ENCODE measurements at places on chromosomes 16 and 17.
A peak's percentile ranks its signal among the peaks of the same experiment; 100 is the strongest.

- H3K4me3 ChIP-seq, result peak overlapping the region; percentile 81
- H3K4me1 ChIP-seq, result peaks cover 39% of the 10 kb centered on the region
- no peak for DNase-seq
- H3K27me3 ChIP-seq, result peaks cover 16% of the 10 kb centered on the region
These were observed 1.3 kb downstream of the MPP3 start for GRCh38 chr17:43831633-43832032.

GRCh38 chr16:82612263-82612662 lies 14.5 kb upstream of the CDH13 start:
- no peak for DNase-seq
- no peak overlapping the region for H3K4me3 ChIP-seq
- H3K27me3 ChIP-seq, result peaks cover 2% of the 10 kb centered on the region
- H3K4me1 ChIP-seq, result no peaks in the 10 kb centered on the region
- no peaks in the 10 kb centered on the region for H3K36me3 ChIP-seq

- no peak for DNase-seq
- H3K4me1 ChIP-seq, result no peaks in the 10 kb centered on the region
- H3K27ac ChIP-seq, result no peak overlapping the region
- H3K36me3 ChIP-seq, result no peaks in the 10 kb centered on the region
These were observed 15.5 kb downstream of the UTS2R start for GRCh38 chr17:82386881-82387704.

GRCh38 chr17:34009912-34010311 lies 245.2 kb upstream of the CCL2 start:
- H3K4me3 ChIP-seq, result no peak overlapping the region
- no peak overlapping the region for H3K27ac ChIP-seq
- H3K36me3 ChIP-seq, result no peaks in the 10 kb centered on the region
- H3K4me1 ChIP-seq, result peaks cover 6% of the 10 kb centered on the region
- H3K27me3 ChIP-seq, result peaks cover 15% of the 10 kb centered on the region

- peaks cover 37% of the 10 kb centered on the region for H3K4me1 ChIP-seq
- no peak overlapping the region for H3K4me3 ChIP-seq
- no peak overlapping the region for H3K27ac ChIP-seq
- peaks cover 12% of the 10 kb centered on the region for H3K27me3 ChIP-seq
These were observed 53.9 kb downstream of the USP22 start for GRCh38 chr17:20988896-20989295.

DNA sequence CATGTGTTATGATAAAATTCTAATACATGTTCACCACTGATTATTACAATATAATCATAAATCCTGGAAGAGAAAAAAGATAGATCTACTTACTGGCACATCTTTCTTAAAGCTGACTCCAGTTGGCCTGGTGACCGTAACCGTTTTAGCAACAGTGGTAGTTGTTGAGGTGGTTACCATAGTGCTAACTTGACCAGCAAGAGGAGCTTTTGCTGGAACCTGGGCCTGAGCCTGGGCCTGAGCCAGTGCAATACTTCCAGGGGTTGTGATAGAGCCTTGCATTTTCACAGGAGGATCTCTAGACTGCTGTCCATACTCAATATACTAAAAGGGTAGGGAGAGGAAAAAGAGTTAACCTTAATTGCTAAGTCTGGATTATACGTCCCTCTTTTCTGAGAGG lies 36.2 kb downstream of the SETD6 start:
- H3K4me1 ChIP-seq, result no peaks in the 10 kb centered on the region
- no peak overlapping the region for H3K4me3 ChIP-seq
- H3K27ac ChIP-seq, result no peak overlapping the region
- peaks cover 2% of the 10 kb centered on the region for H3K36me3 ChIP-seq
- no peak for DNase-seq
- H3K27me3 ChIP-seq, result no peaks in the 10 kb centered on the region

DNA sequence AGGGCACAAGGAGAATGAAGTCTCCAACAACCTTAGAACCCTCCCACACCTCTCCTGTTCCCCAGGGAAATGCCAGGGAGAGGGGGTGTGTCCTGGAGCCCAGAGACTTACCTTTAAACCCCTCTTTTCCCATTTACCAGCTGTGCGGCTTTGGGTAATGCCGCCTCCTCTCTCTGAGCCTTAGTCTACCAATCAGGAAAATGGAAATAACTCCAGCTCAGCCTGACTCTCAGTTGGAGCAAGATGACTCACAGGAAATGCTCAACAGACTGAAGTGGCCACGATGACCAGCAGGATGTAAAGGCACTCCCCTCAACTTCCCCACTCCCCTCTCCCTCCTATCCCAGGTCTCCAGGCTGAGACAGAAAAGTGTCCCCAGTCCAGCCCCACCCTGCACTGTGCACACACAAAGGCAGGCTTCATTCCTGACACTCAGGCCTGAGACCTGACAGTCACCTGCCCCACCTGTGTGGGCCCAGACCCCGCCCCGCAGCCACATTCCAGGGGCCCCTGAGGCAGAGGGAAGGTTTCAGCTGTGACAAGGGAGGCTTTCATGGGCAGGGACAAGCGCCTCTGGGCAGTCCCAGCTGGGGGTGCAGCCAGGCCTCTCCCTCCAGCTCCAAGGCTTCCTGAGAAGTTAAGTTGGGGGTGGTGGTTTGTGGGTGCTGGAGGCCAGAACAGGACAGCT lies 3.0 kb upstream of the KRT15 start:
- H3K27me3 ChIP-seq, result peaks cover 31% of the 10 kb centered on the region
- H3K4me3 ChIP-seq, result no peak overlapping the region
- H3K36me3 ChIP-seq, result no peaks in the 10 kb centered on the region

- peak overlapping the region; percentile 40 for H3K27ac ChIP-seq
- peak overlapping the region; percentile 35 for H3K4me3 ChIP-seq
- peaks cover 31% of the 10 kb centered on the region for H3K4me1 ChIP-seq
These were observed 5.8 kb downstream of the WIPF2 start for GRCh38 chr17:40224718-40225550.

DNA sequence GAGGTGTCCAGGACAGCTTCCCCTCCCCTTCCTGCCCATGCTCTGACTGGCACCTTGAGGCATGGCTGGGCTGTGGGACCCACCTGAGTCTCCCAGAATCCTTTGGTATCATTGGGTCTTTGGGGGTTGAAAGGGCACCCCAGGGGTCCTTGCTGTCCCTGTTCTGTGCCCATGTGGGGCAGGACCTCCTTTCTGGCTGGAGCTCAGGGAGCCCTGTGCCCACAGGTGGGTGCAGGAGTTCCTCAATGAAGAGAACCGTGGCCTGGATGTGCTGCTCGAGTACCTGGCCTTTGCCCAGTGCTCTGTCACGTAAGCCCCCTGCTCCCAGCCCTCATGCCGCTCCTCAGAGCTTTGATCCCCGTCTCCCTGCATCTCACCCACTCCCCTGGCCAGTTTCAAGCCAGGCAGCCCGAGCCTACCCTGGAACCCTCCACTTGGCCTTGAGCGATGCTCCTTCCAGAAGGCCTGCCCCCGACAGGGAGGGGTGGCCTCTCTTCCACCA lies 11.8 kb downstream of the FMNL1 start:
- no peak overlapping the region for H3K4me3 ChIP-seq
- no peaks in the 10 kb centered on the region for H3K36me3 ChIP-seq
- peaks cover 43% of the 10 kb centered on the region for H3K27me3 ChIP-seq
- no peak overlapping the region for H3K27ac ChIP-seq
- no peaks in the 10 kb centered on the region for H3K4me1 ChIP-seq

DNA sequence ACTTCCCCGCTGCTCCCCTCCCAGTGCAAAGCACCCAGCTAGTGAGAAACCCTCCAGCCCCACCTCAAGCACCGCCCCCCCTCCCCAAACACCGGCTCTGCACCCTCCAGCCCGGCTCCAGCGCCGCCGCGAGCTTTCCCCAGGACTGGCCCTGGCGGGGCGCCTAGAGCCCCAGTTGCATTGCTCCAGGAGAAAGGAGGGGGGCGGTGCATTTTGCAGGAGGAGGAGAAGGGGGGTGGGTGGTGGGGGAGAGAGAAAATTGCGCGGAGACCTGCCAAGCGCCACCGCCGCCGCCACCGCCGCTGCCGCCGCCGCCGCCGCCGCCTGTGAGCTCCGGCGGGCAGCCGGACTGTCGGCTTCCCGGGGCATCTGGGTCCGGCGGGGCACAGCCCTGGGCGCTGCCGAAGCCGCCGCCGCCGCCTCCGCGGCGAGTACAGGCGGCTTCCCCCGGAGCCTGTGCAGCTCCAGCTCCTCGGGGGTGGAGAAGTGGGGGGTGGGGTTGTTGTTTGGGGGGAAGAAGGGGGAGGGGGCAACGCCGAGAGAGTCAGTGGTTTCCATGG lies 333 bp upstream of the NOG start:
- peaks cover 68% of the 10 kb centered on the region for H3K27me3 ChIP-seq
- H3K4me3 ChIP-seq, result peak overlapping the region; percentile 96
- H3K27ac ChIP-seq, result no peak overlapping the region
- H3K4me1 ChIP-seq, result peaks cover 20% of the 10 kb centered on the region
- H3K36me3 ChIP-seq, result no peaks in the 10 kb centered on the region
- DNase-seq, result peak; percentile 44

DNA sequence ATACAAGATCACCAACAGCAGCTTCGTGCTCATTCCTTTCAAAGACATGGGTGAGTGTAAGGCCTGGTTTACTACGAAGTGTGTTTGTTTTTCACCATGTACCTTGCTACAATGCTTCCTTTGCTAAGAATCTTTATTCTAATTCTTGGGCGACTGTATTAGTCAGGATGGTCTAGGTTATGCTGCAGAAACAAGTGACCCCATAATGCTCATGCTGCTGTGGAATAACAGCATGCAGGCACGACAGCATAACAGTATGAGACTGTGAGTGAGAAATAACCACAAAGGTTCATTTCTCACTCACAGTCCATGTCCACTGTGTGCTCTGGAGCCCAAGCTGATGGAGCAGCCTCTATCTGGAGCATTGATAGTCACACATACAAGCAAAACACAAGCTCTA lies 38.0 kb downstream of the TMC7 start:
- H3K4me3 ChIP-seq, result no peak overlapping the region
- H3K27me3 ChIP-seq, result no peaks in the 10 kb centered on the region
- no peak for DNase-seq
- H3K4me1 ChIP-seq, result no peaks in the 10 kb centered on the region
- no peak overlapping the region for H3K27ac ChIP-seq

- no peak overlapping the region for H3K4me3 ChIP-seq
- DNase-seq, result no peak
- H3K36me3 ChIP-seq, result peaks cover 20% of the 10 kb centered on the region
- peaks cover 19% of the 10 kb centered on the region for H3K4me1 ChIP-seq
- H3K27ac ChIP-seq, result no peak overlapping the region
- no peaks in the 10 kb centered on the region for H3K27me3 ChIP-seq
These were observed 24.8 kb downstream of the SLC38A10 start for GRCh38 chr17:81270279-81270678.

DNA sequence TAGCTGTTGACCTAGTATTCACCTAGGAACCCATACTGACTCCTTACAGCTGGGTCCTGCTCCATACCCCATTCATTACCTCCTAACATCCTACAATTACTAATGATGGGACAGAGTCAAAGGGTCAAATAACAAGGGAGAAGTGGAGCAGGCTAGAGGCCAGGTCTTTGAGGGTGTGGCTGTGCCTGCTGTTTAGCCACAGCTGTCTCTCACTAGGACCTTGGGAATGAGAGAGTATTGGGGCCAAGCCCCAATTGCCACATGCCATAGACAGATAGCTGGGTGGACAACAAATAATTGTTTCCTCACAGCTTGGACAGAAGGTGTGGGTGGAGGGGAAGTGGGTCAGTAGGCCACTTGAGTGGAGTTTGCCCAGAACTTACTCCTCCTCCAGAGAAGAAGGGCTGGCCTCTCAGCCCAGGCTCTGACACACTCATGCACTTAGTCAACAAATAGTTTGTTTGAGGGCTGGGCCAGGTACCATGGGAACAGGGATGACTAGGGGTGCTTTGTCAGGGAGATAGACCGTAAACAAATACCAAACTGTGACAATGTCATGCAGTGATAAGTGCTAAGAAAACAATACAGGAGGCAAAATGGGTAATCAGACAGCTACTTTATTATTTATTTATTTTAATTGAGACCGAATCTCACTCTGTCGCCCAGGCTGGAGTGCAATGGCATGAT lies 10.2 kb upstream of the CENPT start:
- H3K36me3 ChIP-seq, result no peaks in the 10 kb centered on the region
- DNase-seq, result no peak
- H3K27me3 ChIP-seq, result no peaks in the 10 kb centered on the region
- H3K4me3 ChIP-seq, result no peak overlapping the region
- peak overlapping the region; percentile 8 for H3K27ac ChIP-seq

- DNase-seq, result no peak
- H3K27ac ChIP-seq, result no peak overlapping the region
- peaks cover 3% of the 10 kb centered on the region for H3K27me3 ChIP-seq
- no peak overlapping the region for H3K4me3 ChIP-seq
- peaks cover 13% of the 10 kb centered on the region for H3K4me1 ChIP-seq
- peaks cover 2% of the 10 kb centered on the region for H3K36me3 ChIP-seq
These were observed 262.1 kb downstream of the SNX29 start for GRCh38 chr16:12238598-12238997.

GRCh38 chr16:53519417-53520091 lies 16.5 kb upstream of the AKTIP start:
- no peak for DNase-seq
- no peaks in the 10 kb centered on the region for H3K36me3 ChIP-seq
- no peak overlapping the region for H3K27ac ChIP-seq
- no peaks in the 10 kb centered on the region for H3K27me3 ChIP-seq
- H3K4me3 ChIP-seq, result no peak overlapping the region

- no peak overlapping the region for H3K4me3 ChIP-seq
- no peaks in the 10 kb centered on the region for H3K36me3 ChIP-seq
- peaks cover 38% of the 10 kb centered on the region for H3K4me1 ChIP-seq
- no peak for DNase-seq
- no peaks in the 10 kb centered on the region for H3K27me3 ChIP-seq
These were observed 19.9 kb downstream of the MYO18A start for GRCh38 chr17:29160253-29160652.

DNA sequence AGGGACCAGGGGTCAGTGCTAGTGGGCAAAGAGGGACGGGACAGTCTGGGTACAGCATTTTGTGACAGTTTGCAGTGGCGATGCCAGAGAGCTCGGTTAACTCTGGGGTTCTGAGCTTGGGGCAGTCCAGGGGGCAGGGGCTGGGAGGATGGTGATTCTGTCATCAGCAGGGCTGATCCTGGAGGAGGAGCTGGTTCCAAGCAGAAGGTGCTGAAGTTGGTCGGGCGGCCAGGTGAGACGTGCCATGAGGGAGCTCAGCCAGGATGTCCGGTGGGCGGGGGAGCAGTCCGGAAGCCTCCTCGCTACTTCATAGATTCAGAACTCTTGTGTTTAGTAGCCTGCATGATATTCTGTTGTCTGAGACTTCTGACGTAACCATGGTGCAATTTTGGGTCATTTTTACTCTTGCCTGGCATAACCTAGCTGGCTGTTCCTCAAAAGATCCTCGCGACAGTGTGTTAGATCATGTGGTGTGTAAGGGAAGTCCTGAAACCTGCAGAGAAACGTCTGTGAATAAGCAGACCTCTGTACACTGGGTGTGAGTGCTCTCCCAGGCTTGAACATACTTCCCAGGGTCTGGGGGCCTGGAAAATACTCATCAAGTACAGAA lies 122.0 kb downstream of the CLEC16A start:
- H3K36me3 ChIP-seq, result no peaks in the 10 kb centered on the region
- H3K27me3 ChIP-seq, result no peaks in the 10 kb centered on the region
- DNase-seq, result no peak
- no peak overlapping the region for H3K27ac ChIP-seq
- H3K4me1 ChIP-seq, result peaks cover 15% of the 10 kb centered on the region

- H3K27me3 ChIP-seq, result no peaks in the 10 kb centered on the region
- H3K4me1 ChIP-seq, result peaks cover 7% of the 10 kb centered on the region
- no peaks in the 10 kb centered on the region for H3K36me3 ChIP-seq
- peak overlapping the region; percentile 78 for H3K27ac ChIP-seq
- H3K4me3 ChIP-seq, result no peak overlapping the region
These were observed 17.9 kb downstream of the WNT3 start for GRCh38 chr17:46800573-46800972.
